ENCODE measurements at places on chromosomes 12 and 14. TPM values are rescaled to one million over a fixed set of nuclear protein-coding genes. Genes with fewer than 3 reads are reported as not detected.

DNA sequence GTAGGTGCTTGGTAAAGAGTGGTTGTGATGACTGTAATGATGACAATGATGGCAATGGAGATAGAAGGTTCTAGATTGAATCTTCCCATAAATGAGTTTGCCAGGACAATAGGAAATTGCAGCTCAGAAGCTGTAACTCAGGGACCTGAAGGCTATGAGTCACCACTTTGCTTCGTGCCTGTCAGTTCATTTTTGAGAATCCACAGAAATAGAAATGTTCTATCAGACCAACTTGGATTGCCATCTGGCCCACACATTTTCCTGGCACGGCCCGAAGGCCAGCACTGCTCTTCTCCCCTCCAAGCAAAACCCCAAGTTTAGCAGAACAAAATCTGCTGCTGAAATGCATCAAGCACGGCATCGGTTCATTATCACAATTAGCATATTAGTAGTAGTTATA, 1127.0 kb downstream of the BCL11B start:
- DNase-seq: no peak
- H3K4me3 ChIP-seq: no peak overlapping the region
- no peaks in the 10 kb centered on the region for H3K4me1 ChIP-seq
- no peak overlapping the region for H3K27ac ChIP-seq
- no peaks in the 10 kb centered on the region for H3K36me3 ChIP-seq

DNA sequence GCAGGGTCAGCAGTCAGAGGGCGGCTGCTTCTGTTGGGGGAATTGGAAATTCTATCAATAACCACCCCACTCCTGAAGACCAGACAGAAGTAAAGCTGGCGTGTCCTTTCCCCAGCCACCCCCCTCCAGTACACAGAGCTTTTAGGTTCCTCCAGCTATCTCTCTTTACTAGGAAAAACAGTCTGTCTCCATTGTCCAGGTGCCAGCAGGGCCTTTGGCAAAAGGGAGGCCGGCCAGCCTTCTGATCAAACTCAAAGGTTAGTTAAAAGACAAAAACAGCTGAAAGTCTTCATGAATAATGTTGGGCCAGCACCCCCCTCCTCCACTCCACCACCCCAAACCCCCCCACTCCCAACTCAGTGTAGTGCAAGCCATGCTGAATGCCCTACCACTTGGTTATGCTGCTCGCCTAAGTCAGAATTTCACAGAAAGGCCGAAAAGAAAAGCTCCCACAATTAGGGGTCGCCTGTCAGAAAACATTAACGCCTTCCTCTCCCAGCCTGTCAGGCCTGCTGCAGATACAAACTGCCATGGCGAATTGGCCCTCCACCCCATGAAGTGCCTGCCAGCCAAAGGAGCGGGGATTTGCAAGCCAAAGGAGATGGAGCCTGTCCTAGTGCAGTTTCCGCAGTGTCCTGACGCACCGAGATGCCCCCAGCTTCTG, 8.9 kb downstream of the ASCL1 start:
- H3K4me3 ChIP-seq: no peak overlapping the region
- no peak for DNase-seq
- no peak overlapping the region for H3K27ac ChIP-seq
- peaks cover 21% of the 10 kb centered on the region for H3K27me3 ChIP-seq

DNA sequence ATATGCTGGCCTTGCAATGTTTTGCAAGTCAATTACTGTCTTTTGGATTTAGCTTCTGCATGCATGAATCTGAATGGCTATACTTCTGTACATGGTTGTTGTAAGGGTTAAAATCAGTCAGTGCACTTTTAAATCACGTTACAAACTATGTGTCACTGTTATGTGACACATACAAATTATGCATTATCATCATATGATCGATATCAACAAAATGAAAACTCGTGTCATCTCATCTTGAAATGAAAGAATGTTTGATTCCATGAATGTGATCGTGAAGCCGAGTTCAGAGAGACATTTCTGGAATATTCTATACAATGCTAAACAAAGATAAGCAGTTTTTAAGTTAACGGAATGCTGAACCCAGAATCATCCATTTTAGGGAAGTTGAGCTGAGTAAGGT, 116.5 kb downstream of the HMGA2 start:
- no peak overlapping the region for H3K4me3 ChIP-seq
- peaks cover 19% of the 10 kb centered on the region for H3K4me1 ChIP-seq
- DNase-seq: no peak

DNA sequence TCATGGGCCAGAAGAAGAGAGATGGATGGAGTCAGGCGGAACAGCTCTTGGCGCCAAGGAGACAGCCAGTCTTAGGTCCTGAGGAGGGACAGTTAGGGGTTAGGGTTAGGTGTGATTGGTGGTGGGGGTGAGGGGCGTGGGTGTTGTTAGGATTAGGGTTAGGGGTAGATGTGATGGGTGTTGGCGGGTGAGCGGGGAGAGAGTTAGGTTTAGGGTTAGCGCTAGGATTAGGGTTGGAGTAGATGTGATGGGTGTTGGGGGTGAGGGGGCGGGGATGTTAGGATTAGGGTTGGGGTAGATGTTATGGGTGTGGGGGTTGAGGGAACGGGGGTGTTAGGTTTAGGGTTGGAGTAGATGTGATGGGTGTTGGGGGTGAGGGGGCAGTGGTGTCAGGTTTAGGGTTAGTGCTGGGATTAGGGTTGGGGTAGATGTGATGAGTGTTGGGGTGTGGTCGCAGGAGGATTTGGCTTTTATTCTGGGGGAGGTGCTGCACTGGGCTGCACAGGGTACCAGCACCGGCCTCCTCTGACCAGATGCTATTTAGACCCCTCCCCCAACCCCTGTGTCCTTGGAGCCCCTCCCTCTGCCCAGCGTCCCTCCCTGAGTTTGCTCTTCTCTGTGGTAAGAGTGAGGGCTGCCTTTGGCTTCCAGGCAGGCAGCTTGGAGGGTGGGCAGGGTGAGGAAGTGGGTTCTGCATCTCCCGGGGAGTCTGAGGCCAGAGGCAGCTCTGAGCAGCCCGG, 35.6 kb upstream of the FBRSL1 start:
- H3K4me3 ChIP-seq: no peak overlapping the region
- DNase-seq: no peak
- H3K36me3 ChIP-seq: no peaks in the 10 kb centered on the region
- H3K27me3 ChIP-seq: peaks cover 11% of the 10 kb centered on the region
- no peak overlapping the region for H3K27ac ChIP-seq

DNA sequence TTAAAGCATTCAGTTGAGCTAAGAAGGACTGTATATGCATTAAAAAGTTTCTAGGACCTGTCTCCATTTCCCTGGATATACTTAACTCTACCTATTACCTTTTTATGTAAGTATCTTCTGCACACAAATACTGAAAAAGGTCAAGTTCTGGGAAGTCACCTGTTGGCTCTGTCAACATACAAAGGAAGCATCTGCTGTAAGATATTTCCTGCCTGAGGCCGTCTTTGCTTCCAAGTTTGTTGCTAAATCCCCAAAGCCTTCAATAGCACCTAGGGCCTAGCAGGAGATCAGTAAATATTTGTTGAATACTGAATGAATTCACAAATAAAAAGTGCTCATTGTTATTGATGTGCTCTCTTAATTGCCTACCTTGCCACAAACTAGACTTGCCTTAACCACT, 188.4 kb downstream of the DUSP6 start:
- H3K4me1 ChIP-seq: peaks cover 4% of the 10 kb centered on the region
- H3K4me3 ChIP-seq: no peak overlapping the region
- H3K36me3 ChIP-seq: no peaks in the 10 kb centered on the region

DNA sequence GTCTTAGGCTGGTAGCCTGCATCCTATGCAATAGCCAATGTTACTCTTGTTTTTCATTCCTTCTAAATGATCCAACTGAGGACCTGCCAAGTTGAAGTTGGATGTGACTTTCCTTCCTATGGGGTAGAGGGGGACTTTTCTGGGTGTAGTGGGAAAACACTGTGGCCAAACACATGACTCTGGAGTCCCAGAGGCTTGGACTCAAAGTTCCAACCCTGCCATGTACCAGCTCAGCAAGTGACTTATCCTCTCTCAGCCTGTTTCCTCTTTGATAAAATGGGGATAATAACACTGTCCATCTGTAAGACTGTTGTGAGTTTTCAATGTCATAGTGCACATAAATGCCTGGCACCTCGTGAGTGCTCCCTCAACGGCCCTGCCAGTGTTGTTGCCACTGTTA, 97.0 kb downstream of the ZFP36L1 start:
- H3K36me3 ChIP-seq: no peaks in the 10 kb centered on the region
- H3K4me3 ChIP-seq: no peak overlapping the region
- H3K27me3 ChIP-seq: no peaks in the 10 kb centered on the region
- peak overlapping the region; percentile 32 for H3K27ac ChIP-seq
- H3K4me1 ChIP-seq: peaks cover 19% of the 10 kb centered on the region
- DNase-seq: no peak

DNA sequence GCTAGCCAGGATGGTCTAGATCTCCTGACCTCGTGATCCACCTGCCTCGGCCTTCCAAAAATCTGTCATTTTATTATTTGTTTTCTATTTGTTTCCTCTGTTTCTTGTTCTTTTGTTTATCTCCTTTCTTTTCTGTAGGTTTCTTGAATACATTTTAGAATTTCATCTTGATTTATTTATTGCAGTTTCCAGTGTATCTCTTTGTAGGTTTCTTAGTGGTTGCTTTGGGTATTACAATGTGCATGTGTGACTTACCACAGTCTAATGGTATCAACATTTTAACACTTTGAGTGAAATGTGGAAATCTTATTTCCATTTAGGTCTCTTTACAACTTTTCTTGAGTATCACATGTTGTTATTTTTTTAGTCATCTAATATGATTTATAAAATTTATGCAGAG, 29.9 kb upstream of the MUCL1 start:
- H3K36me3 ChIP-seq: no peaks in the 10 kb centered on the region
- DNase-seq: no peak
- H3K4me1 ChIP-seq: no peaks in the 10 kb centered on the region
- no peak overlapping the region for H3K4me3 ChIP-seq
- no peaks in the 10 kb centered on the region for H3K27me3 ChIP-seq

DNA sequence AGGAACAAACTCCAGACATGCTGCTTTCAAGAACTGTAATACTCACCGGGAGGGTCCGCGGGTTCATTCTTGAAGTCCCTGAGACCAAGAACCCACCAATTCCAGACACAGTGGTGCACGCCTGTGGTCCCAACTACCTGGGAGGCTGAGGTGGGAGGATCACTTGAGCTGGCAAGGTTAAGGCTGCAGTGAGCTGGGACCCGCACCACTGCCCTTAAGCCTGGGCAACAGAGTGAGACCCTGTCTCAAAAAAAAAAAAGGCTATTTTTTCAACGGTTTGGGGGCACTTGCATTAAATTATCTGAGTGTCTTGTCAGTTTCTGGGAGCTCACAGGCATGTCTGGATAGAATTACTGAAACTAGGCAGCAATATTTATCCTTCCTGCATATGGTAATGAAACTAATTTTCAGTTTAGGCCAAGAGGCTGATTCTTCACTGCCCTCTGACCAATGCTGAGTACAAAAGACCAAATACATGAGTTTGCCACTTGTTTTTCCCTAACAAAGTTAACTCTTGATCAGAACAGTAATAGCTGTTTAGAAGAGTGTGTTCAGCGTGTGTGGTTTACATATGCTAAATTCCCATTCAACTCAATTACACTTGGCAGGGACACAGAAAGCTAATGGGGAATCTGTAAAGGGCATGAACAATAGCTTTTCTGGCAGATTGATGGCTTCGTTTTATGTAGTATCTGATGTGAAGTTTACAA, 65.8 kb upstream of the RASSF3 start:
- H3K4me3 ChIP-seq: no peak overlapping the region
- DNase-seq: no peak
- H3K27me3 ChIP-seq: no peaks in the 10 kb centered on the region
- H3K36me3 ChIP-seq: no peaks in the 10 kb centered on the region
- no peak overlapping the region for H3K27ac ChIP-seq

DNA sequence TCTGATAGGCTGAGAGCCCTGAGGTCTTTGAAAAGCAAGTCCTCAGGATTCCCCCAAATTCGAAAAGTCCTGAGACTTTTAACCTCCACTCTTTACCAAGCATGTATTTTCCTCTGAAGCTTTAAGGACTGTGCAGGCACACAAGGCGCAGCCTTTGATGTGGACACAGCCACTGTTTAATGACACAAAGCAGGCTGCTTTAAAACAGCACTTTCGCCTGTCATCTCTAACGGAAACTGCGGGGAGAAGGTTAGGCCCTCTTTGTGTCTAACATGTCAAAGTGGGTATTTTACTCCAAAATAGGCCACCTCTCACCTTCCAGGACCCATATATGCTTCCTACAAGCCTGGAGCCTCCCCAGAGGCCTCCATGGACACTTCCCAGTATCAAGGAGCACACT, 159.2 kb downstream of the GCH1 start:
- no peaks in the 10 kb centered on the region for H3K36me3 ChIP-seq
- no peak for DNase-seq
- H3K4me1 ChIP-seq: peaks cover 7% of the 10 kb centered on the region
- H3K4me3 ChIP-seq: no peak overlapping the region

- no peak overlapping the region for H3K27ac ChIP-seq
- no peak overlapping the region for H3K4me3 ChIP-seq
- H3K4me1 ChIP-seq: no peaks in the 10 kb centered on the region
- DNase-seq: no peak
- H3K27me3 ChIP-seq: no peaks in the 10 kb centered on the region
Observed at GRCh38 chr14:89563471-89563870, 146.4 kb upstream of the FOXN3 start.

- no peak overlapping the region for H3K4me3 ChIP-seq
- H3K27me3 ChIP-seq: no peaks in the 10 kb centered on the region
- no peaks in the 10 kb centered on the region for H3K36me3 ChIP-seq
Observed at GRCh38 chr14:24279301-24280186, 8.1 kb upstream of the RABGGTA start.

- no peaks in the 10 kb centered on the region for H3K27me3 ChIP-seq
- no peak for DNase-seq
- H3K4me3 ChIP-seq: no peak overlapping the region
- no peaks in the 10 kb centered on the region for H3K4me1 ChIP-seq
- H3K27ac ChIP-seq: no peak overlapping the region
Observed at GRCh38 chr14:20350860-20351259, 7.4 kb downstream of the PARP2 start.

DNA sequence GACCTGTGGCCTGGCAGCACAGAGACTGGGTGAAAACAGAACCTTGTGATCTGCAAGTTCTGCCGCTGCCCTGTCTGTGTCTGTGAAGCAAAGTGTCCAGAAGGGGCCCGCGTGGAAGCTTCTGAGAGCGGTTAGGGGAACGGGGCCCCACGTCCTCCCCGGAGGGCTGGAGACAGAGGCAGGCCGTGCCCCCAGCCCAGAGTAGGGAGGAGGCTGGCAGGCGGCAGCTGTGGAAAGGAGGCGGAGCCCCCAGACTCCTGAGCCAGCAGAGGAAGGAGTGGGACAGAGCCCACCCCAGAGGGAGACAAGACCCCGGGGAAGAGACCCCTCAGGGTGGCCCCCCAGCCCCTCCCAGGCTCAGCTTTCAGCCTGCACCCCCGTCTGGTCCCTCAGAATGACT, 49.0 kb downstream of the GALNT9 start:
- DNase-seq: peak; percentile 42
- no peak overlapping the region for H3K27ac ChIP-seq
- peaks cover 21% of the 10 kb centered on the region for H3K27me3 ChIP-seq
- H3K36me3 ChIP-seq: no peaks in the 10 kb centered on the region

The DPPA3 gene
- total RNA-seq: not detected

The KERA gene
- total RNA-seq: not detected

The CEBPE gene
- 0.32 TPM for total RNA-seq

The NPFF gene
- total RNA-seq: not detected

The CD163L1 gene
- total RNA-seq: 14.0 TPM

The IRF9 gene
- 25.8 TPM for total RNA-seq

The LPAR5 gene
- 8.5 TPM for total RNA-seq

The FGD4 gene
- total RNA-seq: 36.8 TPM

The EID3 gene
- 0.82 TPM for total RNA-seq

The CPNE6 gene
- 0.23 TPM for total RNA-seq
